Upper lobe of left lung (tissue), 6 donors: ENCODE measurements at places on chromosomes 5 and 9. TPM values are rescaled to one million over a fixed set of nuclear protein-coding genes. Genes with fewer than 3 reads are reported as not detected.

DNA sequence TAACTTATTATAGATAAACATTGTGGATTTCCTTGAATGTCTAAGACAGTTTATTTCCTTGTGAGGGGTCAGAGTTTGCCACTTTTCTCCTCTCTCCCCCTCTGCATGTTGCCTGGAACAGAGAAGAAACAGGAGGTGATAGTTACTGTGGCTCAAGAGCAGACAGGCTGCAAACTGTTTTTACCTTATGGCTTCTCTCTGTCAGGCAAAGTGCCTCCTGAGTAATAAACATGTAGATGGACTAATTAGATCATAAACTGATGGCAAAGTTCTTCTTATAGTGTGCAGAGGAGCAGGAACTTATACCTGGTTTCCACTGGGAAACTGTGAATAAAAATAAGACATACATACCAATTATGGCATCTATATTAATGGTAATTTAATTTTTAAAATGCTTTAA, 133.1 kb upstream of the CDH12 start:
- H3K36me3 ChIP-seq, result no peaks in the 10 kb centered on the region
- H3K4me3 ChIP-seq, result no peak overlapping the region
- H3K27me3 ChIP-seq, result no peaks in the 10 kb centered on the region
- no peak for DNase-seq
- no peaks in the 10 kb centered on the region for H3K4me1 ChIP-seq

The SEMA4D gene
- total RNA-seq, result 24.6 TPM

The PCDHGA11 gene
- total RNA-seq, result 2.3 TPM

DNA sequence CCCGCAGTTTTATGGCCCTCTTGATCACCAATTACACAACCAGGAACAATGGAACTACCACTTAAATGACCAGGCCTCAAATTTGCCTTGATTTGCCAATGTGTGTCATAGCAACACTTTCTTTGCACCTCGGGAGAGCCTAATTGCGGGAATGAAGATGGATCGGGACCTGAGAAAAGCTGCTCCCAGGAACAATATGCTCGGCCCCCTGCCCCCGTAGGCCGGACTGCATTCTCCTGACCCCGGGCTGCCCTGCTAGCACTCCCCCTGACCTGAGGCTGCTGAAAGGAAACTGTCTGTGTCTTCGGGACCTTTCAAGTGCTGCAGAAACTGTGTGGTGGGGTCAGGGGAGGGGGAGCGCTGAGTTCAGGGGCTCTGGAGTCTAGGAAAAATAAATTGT, 294.3 kb upstream of the IRX1 start:
- no peak for DNase-seq
- no peak overlapping the region for H3K4me3 ChIP-seq
- H3K36me3 ChIP-seq, result no peaks in the 10 kb centered on the region
- H3K27ac ChIP-seq, result no peak overlapping the region

The RELL2 gene
- total RNA-seq, result 2.6 TPM

The EGFLAM gene
- 0.22 TPM for total RNA-seq

The NTRK2 gene
- 16.8 TPM for total RNA-seq

The FABP6 gene
- 12.2 TPM for total RNA-seq

The QRFP gene
- total RNA-seq, result not detected

- H3K36me3 ChIP-seq, result no peaks in the 10 kb centered on the region
- no peak for DNase-seq
- no peak overlapping the region for H3K4me3 ChIP-seq
- H3K4me1 ChIP-seq, result no peaks in the 10 kb centered on the region
These were observed 49.2 kb downstream of the OXCT1 start for GRCh38 chr5:41821051-41821450.

- H3K36me3 ChIP-seq, result peaks cover 59% of the 10 kb centered on the region
- no peaks in the 10 kb centered on the region for H3K27me3 ChIP-seq
- no peak for DNase-seq
- no peaks in the 10 kb centered on the region for H3K4me1 ChIP-seq
These were observed 40.9 kb upstream of the SARDH start for GRCh38 chr9:133779081-133779480.

The CDH9 gene
- total RNA-seq, result not detected

DNA sequence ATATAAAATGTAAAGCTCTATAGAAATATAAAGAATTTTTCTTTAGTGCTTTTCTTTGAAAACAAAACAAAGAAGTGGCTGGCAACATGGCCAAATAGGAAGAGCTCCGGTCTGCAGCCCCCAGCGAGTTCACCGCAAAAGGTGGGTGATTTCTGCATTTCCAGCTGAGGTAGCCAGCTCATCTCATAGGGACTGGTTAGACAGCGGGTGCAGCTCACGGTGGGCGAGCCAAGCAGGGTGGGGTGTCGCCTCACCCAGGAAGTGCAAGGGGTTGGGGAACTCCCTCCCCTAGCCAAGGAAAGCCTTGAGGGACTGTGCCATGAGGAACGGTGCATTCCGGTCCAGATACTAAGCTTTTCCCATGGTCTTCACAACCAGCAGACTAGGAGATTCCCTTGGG, 21.0 kb upstream of the TIMD4 start:
- no peaks in the 10 kb centered on the region for H3K4me1 ChIP-seq
- H3K36me3 ChIP-seq, result no peaks in the 10 kb centered on the region
- no peaks in the 10 kb centered on the region for H3K27me3 ChIP-seq
- H3K4me3 ChIP-seq, result no peak overlapping the region
- no peak for DNase-seq

GRCh38 chr5:96546120-96546519, 113.1 kb upstream of the PCSK1 start:
- no peak overlapping the region for H3K27ac ChIP-seq
- DNase-seq, result no peak
- H3K27me3 ChIP-seq, result no peaks in the 10 kb centered on the region
- H3K4me1 ChIP-seq, result no peaks in the 10 kb centered on the region
- no peaks in the 10 kb centered on the region for H3K36me3 ChIP-seq

DNA sequence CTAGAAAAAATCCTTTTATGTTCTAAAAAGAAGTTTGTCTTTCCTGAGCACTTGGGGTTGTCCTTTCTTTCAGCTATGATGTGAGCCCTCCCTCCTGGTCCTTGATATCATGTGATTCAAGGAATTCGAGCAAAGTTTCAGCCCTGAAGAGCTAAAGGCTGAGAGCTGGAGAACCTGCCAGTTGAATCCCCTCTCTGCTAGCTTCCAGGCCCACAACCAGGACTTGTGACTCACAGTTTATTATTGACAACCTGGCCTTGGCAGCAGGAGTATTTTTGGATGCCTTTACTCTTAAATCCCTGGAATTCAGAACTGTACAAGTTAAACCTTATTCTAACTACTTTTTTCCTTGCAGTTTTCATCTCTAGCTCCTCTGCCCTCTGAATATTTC, 182.8 kb downstream of the SPOCK1 start:
- no peaks in the 10 kb centered on the region for H3K36me3 ChIP-seq
- no peaks in the 10 kb centered on the region for H3K4me1 ChIP-seq
- H3K4me3 ChIP-seq, result no peak overlapping the region
